A673 (cell line): ENCODE measurements at places on chromosomes 6 and 20. TPM values are rescaled to one million over a fixed set of nuclear protein-coding genes. Genes with fewer than 3 reads are reported as not detected.
A peak's percentile ranks its signal among the peaks of the same experiment; 100 is the strongest.

SLC44A4 gene
- not detected in 2 replicates for total RNA-seq

DNA sequence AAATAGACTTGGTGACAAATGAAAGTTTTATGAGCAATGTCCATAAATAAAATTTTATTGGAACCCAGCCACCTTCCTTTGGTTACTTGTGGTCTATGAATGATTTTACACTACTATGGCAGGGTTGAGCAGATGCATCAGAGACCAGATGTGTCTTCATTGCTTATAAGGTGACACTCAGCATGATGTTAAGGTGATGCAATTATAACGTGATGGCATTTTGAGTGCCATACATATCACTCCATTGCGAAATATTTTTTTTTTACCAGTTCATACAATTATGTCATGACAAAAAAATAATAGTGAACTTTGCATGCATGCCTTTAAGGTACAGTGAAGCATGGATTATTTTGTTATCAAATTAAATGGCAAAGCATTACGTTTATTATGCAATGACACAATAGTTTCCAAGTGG is 96.0 kb downstream of the ADTRP start:
- DNase-seq, result no peak

GRCh38 chr6:24752917-24753492 is 21.7 kb upstream of the GMNN start:
- DNase-seq, result no peak

DNA sequence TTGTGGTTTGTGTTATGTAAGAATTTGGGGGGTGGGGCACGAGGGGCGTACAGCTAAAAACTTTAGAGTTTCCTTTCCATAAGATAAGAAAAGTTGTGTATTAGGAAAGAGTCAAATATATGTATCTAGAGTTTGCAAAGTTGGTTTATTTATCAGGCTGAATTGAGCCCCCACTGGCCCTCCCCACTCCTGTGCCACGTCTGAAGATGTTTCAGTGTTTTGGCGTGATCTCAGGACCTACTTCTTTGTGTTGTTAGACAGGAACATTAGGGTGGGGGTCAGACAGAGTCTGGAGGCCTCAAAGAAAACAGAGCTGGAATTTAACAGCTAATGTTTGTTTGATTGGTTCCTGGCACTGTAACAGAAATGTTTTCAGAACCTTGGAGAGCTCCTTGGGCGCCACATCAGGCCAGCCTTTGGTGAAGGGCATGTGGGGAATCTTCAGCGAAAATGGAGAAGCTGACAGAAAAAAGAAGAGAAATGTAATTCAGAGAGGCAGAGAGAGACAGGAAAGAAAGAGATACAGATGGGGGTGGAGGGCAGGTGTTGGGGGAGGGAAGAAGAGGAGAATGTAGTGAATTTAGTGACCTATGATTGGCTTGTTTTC is 674 bp downstream of the NRSN1 start:
- peak; percentile 85 for DNase-seq

- DNase-seq, result no peak
Measured at GRCh38 chr6:5326022-5326641, 64.8 kb downstream of the FARS2 start.
